ENCODE measurements at places on chromosomes 5 and 9. TPM values are rescaled to one million over a fixed set of nuclear protein-coding genes. Genes with fewer than 3 reads are reported as not detected.
A peak's percentile ranks its signal among the peaks of the same experiment; 100 is the strongest.

Gene TLX3
- not detected for total RNA-seq

Gene SLC27A6
- not detected for total RNA-seq

Gene PLPPR1
- total RNA-seq = not detected

DNA sequence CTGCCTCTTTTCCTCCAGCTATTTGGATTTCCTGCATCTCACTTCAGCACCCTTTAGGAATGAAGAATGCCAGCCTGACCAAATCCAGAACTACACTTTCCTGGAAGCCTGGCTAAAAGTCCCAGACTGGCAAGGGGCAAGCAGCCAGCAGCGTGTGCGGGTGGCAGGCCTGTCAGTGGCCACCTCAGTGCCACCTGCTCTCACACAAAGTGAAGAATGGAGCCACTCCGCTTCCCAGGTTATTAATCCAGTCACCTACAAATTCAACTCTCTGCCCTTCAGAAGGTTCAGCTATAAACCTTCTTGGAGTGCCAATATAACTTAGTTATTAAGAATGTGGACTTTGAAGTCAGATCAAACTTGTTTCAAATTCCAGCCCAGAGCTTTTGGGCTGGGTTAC, 6.7 kb upstream of the ALDOB start:
- H3K36me3 ChIP-seq = no peaks in the 10 kb centered on the region
- no peak for DNase-seq
- no peak overlapping the region for H3K4me3 ChIP-seq
- no peak overlapping the region for H3K27ac ChIP-seq

- H3K4me1 ChIP-seq = no peaks in the 10 kb centered on the region
- H3K4me3 ChIP-seq = no peak overlapping the region
- H3K36me3 ChIP-seq = no peaks in the 10 kb centered on the region
- H3K27me3 ChIP-seq = no peaks in the 10 kb centered on the region
Measured at GRCh38 chr5:153661897-153662296, 171.4 kb downstream of the GRIA1 start.

DNA sequence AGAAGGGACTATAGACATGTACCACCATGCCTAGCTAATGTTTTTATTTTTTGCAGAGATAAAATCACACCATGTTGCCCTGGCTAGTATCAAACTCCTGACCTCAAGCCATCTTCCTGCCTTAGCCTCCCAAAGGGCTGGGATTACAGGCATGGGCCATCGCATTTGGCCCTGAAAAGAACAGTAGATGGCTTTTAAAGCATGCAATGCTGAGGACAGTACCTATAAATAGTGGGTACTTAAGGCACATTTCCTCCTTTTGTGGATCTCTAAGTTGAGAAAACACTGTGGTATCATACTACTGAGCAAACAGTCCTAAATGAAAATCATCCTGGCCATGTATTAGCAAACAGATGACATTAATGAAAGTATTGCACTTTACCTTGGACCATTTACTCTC, 119.4 kb downstream of the TTC39B start:
- no peak for DNase-seq
- no peak overlapping the region for H3K27ac ChIP-seq
- no peak overlapping the region for H3K4me3 ChIP-seq
- no peaks in the 10 kb centered on the region for H3K36me3 ChIP-seq
- H3K4me1 ChIP-seq = no peaks in the 10 kb centered on the region

DNA sequence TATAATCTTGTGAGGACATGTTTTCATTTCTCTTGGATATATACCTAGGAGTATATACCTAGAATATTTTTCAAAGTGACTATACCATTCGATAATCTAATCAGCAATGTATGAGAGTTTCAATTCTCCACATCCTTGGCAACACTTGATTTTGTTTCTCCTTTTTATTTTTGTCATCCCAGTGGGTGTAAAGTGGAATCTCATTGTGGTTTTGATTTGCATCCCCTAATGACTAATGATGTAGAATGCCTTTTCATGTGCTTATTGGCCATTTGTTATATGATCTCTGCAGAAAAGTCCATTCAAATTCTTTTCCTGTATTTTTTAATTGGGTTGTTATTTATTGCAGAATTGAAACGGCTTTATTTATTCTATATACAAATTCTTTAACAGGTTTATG, 15.2 kb downstream of the ZCCHC9 start:
- no peak overlapping the region for H3K4me3 ChIP-seq
- 0 out of 2 replicates have a peak, but pooled peaks cover 6% of the 10 kb centered on the region for H3K36me3 ChIP-seq
- H3K4me1 ChIP-seq = no peaks in the 10 kb centered on the region
- H3K27me3 ChIP-seq = no peaks in the 10 kb centered on the region

DNA sequence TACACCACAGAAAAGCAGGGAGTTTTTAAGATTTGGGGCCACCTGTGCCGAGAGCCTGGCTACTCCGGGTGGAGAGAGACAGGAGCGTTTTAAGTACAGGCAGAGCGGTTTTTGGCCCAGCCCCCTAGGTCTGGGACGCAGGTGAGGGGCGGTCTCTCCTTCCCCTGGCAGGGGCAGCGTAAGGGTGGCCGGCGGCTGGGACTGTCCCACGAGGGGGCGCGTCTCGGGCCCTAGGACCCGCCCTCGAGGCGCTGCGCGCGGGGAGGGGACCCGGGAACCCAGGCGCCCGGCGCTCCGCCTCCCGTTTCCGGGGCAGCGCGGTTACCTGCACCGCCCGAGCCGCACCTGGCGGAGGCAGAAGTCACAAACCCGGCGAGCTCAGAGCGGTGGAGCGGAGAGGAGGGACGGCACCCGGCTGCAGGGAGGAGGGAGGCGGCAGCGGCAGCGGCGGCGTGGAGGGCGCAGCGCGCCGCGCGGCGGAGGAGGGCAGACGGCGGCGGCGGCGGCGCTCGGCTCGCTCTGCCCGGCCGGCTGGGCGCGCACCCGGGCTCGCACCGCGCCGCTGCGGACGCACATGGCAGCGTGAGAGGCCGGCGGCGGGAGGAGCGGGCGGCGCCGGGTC, at the start of gene WWC1:
WWC1 (plus strand) TSS at position 304 of the 622 bp plus-strand sequence. CDS start 508 bp downstream, outside the sequence.
- H3K36me3 ChIP-seq = no peaks in the 10 kb centered on the region
- no peaks in the 10 kb centered on the region for H3K27me3 ChIP-seq
- DNase-seq = no peak
- H3K4me3 ChIP-seq = peak within 1 kb of the TSS; percentile 50
- H3K27ac ChIP-seq = peak within 1 kb of the TSS; percentile 36

Gene HRCT1
- not detected for total RNA-seq

DNA sequence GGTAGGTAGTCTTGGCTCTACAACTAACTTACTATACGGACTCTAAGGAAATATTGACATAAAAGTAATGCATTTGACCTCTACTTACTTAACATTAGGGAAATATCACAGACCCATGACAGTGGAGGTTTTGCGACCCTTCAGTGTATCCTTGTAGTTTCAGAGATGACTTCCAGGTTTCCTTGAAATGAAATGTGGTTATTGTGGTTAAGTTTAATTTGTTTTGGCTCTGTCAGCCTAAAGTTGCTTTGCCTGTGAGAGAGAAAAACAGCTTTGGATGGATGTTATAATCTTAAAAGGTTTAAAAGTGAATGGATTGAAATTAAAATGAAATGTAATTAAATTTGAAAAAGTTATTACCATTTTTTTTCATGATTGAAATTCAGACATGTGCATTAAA, 42.9 kb downstream of the LRRTM2 start:
- peaks cover 13% of the 10 kb centered on the region for H3K36me3 ChIP-seq
- no peak overlapping the region for H3K27ac ChIP-seq
- H3K4me1 ChIP-seq = 0 out of 2 replicates have a peak, but pooled peaks cover 4% of the 10 kb centered on the region
- DNase-seq = no peak

Gene ITK
- 0.26 TPM for total RNA-seq

DNA sequence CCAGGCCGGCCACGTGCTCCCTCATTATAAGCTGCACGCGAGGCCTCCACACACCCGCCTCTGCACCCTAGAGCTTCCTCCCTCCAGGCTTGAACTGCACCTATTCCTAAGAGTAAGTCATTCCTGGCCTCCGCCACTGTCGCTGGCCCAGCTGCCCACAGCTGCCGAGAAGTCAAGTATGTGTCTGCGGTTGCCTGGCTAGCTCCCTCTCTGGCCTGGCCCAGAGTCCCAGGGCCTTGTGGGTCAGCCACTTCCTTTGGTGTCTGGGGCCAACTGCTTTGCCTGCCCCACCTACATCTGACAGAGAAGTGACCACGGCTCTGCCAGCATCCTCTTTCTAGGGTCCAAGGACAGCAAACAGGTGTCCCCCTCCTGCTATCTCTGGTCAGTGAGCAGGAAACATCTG, 18.3 kb downstream of the ABO start:
- no peaks in the 10 kb centered on the region for H3K36me3 ChIP-seq
- no peak overlapping the region for H3K4me3 ChIP-seq
- no peak for DNase-seq
- no peak overlapping the region for H3K27ac ChIP-seq

GRCh38 chr5:57843059-57843367, 360.4 kb upstream of the ACTBL2 start:
- H3K36me3 ChIP-seq = no peaks in the 10 kb centered on the region
- H3K27ac ChIP-seq = peak overlapping the region; percentile 85
- peaks cover 45% of the 10 kb centered on the region for H3K4me1 ChIP-seq
- DNase-seq = no peak
- H3K27me3 ChIP-seq = no peaks in the 10 kb centered on the region
- no peak overlapping the region for H3K4me3 ChIP-seq

GRCh38 chr9:137818286-137818685, 59.3 kb upstream of the CACNA1B start:
- H3K4me3 ChIP-seq = no peak overlapping the region
- H3K4me1 ChIP-seq = no peaks in the 10 kb centered on the region
- H3K27me3 ChIP-seq = no peaks in the 10 kb centered on the region
- H3K27ac ChIP-seq = no peak overlapping the region
- no peak for DNase-seq

DNA sequence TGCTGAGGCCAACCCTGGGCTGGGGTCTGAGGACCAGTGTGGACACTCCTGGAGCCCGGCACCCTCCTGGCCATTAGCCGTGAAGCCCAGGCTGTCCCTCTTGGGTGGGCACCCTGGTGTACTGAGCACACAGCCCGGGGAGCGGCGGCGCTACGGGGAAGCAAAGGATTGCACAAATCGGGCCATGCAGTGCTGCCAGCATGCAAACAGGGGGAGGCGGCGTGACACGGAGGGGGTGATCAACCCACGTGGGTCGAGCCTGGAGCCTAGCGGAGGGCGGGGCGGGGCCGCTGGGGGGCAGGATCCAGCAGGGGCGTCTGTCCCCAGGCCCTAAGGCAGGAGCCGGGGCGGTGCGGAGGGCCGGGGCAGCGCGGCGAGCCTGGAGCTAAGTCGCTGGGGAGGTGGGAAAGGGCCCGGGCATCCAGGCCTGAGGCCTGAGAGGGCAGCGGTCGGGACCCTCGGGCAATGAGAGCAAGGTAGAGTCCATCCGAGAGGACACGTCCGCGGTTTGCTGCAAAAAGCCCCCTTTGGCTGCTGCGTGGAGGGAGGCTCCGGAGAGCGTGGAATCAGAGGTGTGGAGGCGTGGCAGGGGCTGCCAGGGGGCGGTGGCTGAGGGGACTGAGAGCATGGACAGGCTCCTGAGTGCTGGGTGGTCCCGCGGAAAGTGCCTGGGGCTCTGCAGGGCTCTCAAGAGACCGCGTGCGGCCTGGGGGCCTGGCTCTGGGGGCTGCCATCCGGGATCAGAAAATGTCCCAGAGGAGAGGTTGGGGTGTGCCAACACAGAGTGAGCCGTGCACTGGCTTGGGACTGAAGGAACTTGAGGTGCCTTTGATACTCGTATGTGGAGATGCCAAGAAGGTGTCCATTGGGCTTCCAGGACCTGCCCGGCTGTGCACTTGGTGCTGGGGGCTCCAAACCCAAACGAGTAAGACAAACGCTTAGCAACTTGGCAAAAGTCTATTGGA, 94.2 kb downstream of the BARX1 start:
- H3K27ac ChIP-seq = no peak overlapping the region
- no peak for DNase-seq
- no peaks in the 10 kb centered on the region for H3K36me3 ChIP-seq
- H3K4me3 ChIP-seq = no peak overlapping the region
- no peaks in the 10 kb centered on the region for H3K27me3 ChIP-seq

DNA sequence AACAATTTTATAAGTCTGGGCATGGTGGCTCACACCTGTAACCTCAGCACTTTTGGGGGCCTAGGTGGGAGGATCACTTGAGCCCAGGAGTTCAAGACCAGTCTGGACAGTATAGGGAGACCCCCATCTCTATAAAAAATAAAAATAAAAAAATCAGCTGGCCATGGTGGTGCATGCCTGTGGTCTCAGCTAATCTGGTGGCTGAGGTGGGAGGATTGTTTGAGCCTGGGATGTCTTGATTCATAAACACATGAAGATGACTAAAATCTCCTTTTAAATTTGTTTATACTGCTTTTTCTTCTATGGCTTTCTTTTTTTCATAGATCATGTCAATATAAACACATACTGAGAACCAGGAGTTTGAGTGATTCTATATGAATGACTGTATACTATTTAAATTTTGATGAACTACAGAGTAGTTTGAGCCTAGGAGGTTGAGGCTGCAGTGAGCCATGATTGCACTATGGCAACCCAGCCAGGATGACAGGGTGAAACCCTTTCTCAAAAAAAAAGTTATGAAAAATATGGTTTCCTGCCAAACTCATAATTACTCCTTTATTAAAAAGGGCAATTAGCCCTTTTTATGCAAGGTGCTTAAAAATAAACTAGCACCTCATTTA, 14.2 kb downstream of the RIC1 start:
- no peak for DNase-seq
- H3K36me3 ChIP-seq = no peaks in the 10 kb centered on the region
- H3K4me3 ChIP-seq = no peak overlapping the region
- H3K27me3 ChIP-seq = no peaks in the 10 kb centered on the region
- H3K4me1 ChIP-seq = no peaks in the 10 kb centered on the region

Gene FCN2
- not detected for total RNA-seq

DNA sequence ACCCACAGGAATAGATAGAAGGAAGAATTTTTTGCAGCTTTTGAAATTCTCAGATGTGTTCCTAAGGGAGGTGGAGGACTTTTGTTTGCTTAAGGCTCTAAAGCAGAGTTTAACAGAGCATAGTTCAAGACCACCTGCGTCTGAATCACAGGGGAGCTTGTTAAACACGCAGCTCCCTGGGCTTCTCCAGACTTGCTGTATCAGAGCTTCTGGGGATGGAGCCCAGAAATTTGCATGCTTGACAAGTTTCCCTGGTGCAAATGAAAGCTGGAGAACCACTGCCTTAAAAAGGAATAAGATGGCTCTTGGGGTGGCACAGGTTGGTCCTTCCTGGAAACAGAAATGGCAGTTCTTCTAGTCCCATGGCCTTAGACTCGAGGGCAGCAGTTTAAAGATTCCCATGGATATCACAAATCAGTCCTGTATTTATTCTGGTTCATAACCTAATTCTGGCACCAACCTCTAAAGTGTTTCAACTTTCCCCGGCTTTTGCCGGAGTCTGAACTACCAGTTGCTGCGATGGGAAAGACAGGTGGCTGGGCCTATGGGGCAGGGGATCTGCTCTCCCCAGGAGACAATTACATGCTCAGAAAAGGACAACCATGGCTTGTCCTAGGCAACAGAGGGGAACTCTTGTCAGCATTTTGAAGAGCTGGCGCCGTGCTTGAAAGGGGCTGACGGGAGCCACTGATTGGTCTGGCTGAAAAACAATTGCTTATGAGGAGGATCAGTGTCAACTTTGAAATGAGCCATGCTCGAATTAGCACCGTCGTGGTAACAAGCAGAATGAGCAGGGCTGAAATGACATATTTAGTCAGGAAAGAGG, 599.6 kb downstream of the CCDC171 start:
- no peak overlapping the region for H3K4me3 ChIP-seq
- no peak for DNase-seq
- no peaks in the 10 kb centered on the region for H3K4me1 ChIP-seq
- H3K36me3 ChIP-seq = no peaks in the 10 kb centered on the region
- no peak overlapping the region for H3K27ac ChIP-seq

GRCh38 chr9:63859475-63860215, 1425.4 kb downstream of the FOXD4L5 start:
- peak overlapping the region; percentile 30 for H3K4me3 ChIP-seq
- no peak for DNase-seq
- no peaks in the 10 kb centered on the region for H3K36me3 ChIP-seq
- H3K27me3 ChIP-seq = no peaks in the 10 kb centered on the region
- no peaks in the 10 kb centered on the region for H3K4me1 ChIP-seq

GRCh38 chr5:1525624-1526189, 1.9 kb upstream of the LPCAT1 start:
- H3K4me3 ChIP-seq = no peak overlapping the region
- H3K36me3 ChIP-seq = peaks cover 3% of the 10 kb centered on the region
- no peak for DNase-seq
